Mesothelial cell of epicardium (in vitro differentiated cells): ENCODE measurements at places on chromosomes 7 and 10. TPM values are rescaled to one million over a fixed set of nuclear protein-coding genes. Genes with fewer than 3 reads are reported as not detected.

MKX gene
- not detected in 3 replicates for total RNA-seq

ADAM12 gene
- 10.1 to 13.4 TPM (median 13.3 TPM) in 3 replicates for total RNA-seq

TRPV5 gene
- total RNA-seq: 0.18 to 0.56 TPM (median 0.29 TPM) in 3 replicates

NUTM2E gene
- 0.78 to 1.0 TPM (median 0.81 TPM) in 3 replicates for total RNA-seq

OR2A7 gene
- 10.8 to 11.3 TPM (median 11.1 TPM) in 3 replicates for total RNA-seq

DNA sequence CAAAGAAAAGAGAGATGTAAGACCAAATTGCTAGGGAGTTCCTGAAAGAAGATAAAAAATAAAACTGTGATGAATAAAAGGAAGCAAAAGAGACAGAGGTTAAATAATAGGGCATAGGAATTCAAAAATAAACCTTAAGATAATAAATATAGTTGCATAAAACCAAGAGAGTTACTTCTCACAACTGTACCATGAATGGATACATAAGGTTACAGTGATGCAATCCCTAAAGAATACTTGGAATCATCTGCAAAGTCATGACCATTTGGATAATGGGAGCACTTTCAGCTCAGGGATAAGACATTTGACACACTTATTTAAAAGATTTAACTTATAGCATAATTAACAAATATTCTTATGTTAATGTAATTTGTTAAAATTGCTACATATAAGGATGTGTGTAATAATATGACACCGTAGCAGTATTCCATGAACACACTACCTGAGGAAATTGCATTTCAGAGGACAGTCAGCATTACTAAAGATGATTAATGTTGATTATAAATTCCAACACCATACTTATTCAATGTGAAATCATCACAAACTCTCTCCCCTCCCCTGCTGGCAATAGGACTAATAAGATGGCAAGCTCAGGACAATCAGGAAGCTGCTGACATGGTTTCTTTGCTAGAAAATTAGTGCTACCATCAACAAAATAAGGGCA, 202.1 kb upstream of the AKR1E2 start:
- DNase-seq: no peak

GRCh38 chr10:17407047-17407446, 47.3 kb downstream of the ST8SIA6 start:
- DNase-seq: no peak

DNA sequence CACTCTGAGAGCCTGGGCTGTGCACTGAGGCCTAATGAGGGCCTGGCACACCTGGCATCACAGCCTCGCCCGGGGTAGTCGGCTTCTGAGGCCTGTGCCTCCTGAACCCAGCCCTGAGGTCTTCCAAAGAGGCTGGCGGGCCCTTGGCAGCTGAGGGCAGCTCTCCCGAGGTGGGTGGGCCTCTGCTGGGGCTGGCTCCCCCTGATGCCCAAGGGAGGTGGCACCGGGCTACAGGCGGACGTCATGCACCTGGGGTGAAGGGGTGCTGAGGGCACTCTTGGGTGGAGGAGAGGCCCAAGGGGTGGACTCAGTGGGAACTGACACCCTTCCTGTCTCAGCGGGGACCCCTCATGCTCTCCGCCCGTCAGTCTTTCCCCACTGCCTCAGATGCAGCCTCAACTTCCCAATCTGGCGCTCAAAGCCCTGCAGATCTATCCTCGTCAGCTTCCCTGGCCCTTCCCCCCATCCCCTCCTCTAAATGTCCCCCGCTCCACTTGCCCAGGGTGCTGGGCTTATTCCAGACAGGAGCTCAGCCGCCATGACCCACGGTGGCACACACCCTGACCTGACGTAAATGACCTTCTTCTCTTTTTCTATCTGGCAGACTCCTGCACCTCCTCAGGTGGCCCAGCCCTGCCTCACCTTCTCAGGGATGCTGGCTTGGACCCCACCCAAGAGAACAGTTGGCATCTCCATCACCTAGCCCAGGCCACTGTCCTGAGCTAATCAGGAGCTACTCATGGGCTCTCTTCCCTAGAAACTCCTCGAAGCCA, 38.2 kb downstream of the MYL10 start:
- no peak for DNase-seq

GRCh38 chr10:106038246-106038645, 1126.3 kb downstream of the SORCS1 start:
- no peak for DNase-seq

DNA sequence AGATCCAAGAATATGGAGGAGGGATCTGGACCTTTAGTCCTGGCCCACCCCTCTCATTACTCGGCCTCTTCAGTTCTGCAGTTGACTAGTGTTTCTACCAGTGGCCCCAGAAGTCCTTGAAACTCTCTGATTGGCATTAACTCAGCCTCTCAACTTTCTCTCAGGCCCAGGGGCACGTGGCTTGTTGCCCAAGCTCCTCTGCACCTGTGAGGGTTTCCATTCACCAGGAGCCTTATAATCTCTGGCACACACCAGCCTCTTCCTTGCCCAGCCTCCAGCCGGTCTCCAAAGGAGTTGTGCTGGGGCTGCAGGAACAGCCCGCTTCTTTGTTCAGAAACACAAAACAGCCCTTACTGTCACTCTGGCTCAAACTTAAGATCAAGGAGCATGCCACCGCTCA, 47.6 kb upstream of the ZPBP start:
- no peak for DNase-seq

- no peak for DNase-seq
Observed at GRCh38 chr10:110388687-110389052, 84.0 kb upstream of the SMNDC1 start.

DNA sequence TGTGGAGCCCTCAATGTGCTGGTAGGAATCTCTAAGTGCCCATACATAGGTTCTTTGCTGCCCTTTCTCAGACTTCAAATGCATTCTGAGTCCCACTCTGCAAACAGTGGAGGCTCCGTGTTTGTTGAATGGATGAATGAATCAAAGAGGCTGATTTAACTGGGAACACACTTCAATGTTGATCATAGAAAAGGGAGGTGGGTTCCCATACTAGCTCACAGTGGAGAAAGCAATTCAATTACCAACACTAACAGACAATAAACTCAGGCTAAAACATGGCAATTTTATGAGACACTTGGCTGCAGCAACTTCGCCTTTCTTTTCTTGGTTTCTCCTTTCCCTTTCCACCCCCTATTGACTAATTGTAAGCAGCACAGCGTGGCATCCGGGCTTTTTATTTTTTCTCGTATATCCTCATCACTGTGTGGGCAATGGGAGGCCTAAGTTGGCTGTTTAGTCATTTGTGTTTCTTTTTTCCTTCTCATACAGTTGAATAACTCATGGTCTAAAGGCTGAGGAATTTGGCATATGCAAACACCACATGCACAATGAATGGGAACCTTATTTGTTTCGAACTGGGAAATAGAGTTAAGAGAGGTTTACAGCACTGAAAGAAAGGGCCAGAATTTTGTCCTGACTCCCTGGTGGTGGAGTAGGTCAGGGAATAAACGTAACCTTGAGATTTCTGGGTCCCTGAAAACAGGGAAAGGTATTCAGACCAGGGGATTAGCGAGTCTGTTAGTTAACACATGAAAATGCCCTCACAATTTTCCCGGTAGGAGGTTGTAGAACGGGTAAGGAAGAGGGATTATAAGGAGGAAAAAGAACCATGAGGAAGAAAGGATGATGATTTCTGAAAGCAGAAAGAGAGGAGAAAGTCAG, 858.5 kb downstream of the KCNMA1 start:
- DNase-seq: no peak

DNA sequence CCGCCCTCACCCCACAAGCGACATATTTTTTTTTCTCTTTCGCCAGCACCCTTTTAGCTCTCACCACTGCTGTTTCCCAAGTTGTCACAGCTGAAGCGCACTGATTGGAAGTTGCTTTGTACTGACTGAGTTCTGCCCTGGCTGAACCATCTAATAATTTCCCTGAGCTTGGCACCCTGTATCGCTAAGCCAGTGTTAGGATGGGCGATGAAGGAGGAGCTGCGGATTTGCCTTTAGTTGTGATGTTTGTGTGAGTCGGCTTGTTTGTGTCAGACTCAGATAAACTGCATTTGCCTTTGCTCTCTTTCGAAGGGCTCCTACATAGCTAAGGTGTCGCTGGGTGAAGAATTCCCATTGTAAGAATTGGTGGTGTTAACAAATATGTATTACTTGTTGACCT, 1.3 kb upstream of the ATXN7L1 start:
- no peak for DNase-seq

DNA sequence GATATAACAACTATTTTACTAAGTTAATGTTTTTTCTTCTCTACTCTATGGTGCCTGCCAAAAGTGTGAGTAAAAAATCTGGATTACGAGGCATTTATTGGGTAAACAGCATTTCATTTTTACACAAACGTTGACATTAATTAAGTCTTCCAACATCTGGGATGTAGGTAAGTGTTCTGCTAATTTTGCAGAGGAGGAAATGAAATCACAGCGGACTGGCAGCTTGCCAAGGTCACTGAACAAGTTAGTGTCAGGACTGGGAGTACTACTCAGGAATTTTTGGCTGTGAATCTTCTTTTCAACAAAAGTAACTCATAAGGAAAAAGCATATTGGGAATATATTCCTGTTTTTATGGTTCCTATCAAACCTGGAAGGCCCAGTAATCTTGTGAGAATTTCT, 612.1 kb upstream of the FZD8 start:
- DNase-seq: no peak

- no peak for DNase-seq
Observed at GRCh38 chr10:84296091-84296981, 32.1 kb upstream of the CCSER2 start.

DNA sequence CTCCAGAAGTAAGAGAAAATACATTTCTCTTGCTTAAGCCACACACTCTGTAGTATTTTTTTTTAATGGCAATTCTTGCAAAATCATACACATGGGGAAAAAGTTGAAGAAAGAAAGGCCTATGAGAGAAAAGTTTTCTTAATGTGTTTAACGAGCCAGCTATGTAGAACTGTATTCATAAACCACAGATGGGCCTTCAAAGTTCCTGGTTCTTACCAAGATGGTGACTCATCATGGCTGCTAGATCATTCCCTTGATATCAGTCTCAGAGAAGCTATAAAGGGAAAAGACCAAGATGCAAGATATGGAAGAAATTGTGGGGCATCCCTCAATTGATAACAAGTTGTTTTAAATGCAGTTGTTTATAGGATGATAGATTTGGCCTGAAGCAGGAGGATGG, 992.7 kb upstream of the MBL2 start:
- no peak for DNase-seq

- no peak for DNase-seq
Observed at GRCh38 chr7:143236408-143236990, 14.7 kb downstream of the TAS2R40 start.
